Stimulated activated CD4-positive, alpha-beta T cell treated with anti-CD3 and anti-CD28 coated beads, Interleukin-15, amount 100 ng/mL, for 1 hour (primary cell): ENCODE measurements at places on chromosomes 7 and 10.

DNA sequence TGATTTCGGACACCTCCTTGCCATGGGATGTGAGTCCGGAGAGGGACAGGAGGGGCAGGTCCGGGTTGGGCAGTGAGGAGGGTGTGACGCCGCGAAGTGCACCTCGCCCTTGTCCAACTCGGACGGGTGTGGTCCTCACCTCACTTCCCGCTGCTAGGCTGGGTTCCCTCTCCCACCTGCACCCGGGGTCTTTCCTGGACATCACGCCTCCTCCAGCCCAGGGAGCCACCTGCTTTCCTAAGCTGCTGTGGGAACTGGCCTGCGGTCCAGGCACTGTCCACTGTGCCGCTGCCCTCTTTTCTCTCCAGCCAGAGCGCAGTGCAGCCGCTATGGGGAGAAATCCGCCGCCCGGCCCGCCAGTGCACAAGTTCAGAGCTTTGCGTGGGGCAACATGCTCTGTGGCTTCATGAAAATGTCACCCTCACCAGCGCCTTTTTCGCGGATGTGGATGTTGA, 45.0 kb upstream of the ZNF716 start:
- DNase-seq, result no peak

- no peak for DNase-seq
Measured at GRCh38 chr7:20268824-20269223, 51.6 kb upstream of the MACC1 start.

DNA sequence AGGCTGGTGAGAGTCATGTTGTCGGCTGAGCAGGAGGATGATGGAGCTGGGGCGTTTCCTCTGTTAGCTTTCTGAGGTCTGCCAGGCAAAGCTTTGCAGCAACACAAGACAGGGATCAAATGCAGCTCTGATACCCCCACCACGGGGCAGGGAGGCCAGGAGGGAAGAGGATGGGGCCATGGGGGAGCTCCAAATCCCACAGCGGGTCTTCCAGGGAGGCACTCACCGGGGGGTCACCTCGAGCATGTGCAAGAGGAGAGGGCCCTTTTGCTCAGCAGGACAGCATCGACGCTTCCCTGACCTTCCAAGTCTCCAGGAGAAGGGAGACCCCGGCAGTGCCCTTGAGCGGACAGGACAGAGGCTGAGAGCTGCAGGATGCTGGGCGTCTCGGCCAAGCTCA, 127.5 kb downstream of the WDR37 start:
- DNase-seq, result no peak

- DNase-seq, result no peak
Measured at GRCh38 chr10:128109707-128110106, 16.5 kb downstream of the MKI67 start.

GRCh38 chr7:4079366-4079765, 602.7 kb upstream of the FOXK1 start:
- no peak for DNase-seq

- no peak for DNase-seq
Measured at GRCh38 chr10:127115100-127115499, 81.3 kb downstream of the INSYN2A start.

GRCh38 chr7:103972779-103973434, 16.6 kb downstream of the RELN start:
- DNase-seq, result no peak

GRCh38 chr7:50739744-50740435, 42.8 kb downstream of the GRB10 start:
- DNase-seq, result peak; percentile 29

GRCh38 chr7:1386623-1387220, 72.5 kb downstream of the MICALL2 start:
- no peak for DNase-seq

GRCh38 chr7:150901160-150902035, 49.1 kb downstream of the AOC1 start:
- DNase-seq, result no peak

DNA sequence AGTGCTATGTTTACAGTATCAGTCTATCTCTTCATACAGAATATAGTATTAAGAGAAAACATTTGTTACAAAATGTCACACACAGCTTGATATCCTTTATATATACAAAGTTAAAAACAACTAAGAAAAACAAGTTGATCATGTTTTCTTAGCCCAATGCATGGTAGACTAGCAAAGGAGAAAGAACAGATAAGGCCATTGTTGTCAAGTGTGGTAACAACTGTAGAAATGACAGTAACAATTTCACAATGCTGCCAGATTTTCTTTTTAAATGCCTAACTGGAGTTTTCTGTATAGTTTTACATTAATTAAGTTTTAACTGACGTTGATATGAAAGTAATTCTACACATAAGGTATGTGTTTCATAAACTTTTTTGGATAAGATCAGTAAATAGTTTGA, 65.8 kb downstream of the TFEC start:
- no peak for DNase-seq
